ENCODE measurements at places on chromosomes 12 and 14. TPM values are rescaled to one million over a fixed set of nuclear protein-coding genes. Genes with fewer than 3 reads are reported as not detected.

ANG gene
- 2.3 TPM for total RNA-seq

CABP1 gene
- total RNA-seq: not detected

P2RX2 gene
- total RNA-seq: not detected

ADCY4 gene
- 7.8 TPM for total RNA-seq

NOS1 gene
- total RNA-seq: not detected

TAS2R42 gene
- not detected for total RNA-seq

FAM222A gene
- 4.6 TPM for total RNA-seq

DNA sequence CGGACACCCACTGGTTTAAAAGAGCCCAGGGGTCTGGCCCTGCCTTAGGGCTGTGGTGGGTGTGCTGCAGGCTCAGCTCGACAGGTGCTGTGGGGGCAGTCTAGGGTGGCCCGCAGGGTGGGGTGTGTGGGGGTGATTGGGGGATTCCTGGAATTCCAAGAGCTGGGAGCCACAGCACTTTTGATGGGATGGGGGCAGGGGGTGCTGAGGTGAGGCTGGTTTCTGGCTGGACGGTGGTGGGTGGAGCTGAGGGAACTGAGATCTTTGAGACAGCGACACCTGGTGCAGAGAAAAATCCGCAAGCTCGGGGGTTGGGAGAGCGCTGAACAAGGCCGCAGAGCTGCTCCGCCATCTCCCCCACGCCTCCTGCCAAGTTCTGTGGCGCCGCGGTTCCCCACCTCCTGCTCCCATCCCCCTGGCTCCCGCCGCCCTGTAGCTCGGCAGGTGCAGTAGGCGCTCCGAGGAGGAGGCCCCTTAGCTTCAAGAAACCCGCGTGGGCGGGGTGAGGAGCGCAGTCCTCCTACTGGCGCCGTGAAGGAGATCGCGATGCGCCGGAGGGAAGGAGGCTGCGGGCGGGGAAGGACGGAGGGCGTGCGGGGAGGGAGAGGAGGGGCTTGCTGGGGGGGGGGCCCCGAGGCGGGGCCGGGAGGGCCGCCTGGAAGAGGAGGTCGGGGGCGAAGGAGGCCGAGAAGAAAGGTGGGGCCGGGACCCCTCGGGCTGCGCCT is 1.3 kb upstream of the TEDC1 start:
- DNase-seq: peak; percentile 94

- peak; percentile 56 for DNase-seq
Measured at GRCh38 chr12:94872971-94873733, 130.3 kb downstream of the NDUFA12 start.

DNA sequence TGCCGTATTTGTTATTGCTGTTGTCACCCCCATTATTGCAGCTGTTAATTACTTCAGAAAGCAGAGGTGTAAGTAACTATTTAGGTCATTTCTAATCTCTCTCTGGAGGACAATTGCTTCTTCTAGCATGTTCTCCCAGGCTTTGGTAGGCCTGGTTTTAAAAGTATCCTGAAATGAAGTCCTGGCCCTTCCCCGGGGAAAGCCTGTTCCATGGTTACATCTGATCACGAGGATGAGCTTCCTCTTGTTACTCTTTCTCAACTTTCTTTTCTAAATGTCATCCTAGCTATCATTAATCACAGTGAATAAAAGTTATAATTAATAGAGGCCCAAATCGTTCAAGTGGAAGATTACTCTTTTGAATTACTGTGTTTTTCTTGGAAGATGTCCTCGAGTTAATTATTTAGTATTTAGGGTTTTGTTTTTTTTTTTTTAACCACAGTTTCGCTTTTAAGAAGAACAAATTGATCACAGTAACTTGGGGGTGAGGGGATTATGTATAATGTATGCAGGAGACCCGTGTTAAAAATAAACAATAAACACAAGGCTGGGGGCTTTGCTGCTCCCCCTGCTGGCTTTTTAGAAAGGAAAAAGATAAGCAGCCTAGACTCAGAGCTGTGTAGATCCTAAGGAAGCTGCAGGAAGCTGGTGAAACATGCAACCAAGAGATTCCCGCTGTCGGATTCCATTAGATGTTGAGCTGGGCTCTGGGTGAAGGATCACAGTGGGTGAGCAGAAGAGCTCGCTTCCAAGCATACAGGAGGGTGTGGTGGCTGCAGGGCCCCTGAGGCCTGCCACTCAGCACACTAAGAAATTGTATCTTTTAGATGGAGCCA is 420.1 kb downstream of the FUT8 start:
- DNase-seq: no peak

DNA sequence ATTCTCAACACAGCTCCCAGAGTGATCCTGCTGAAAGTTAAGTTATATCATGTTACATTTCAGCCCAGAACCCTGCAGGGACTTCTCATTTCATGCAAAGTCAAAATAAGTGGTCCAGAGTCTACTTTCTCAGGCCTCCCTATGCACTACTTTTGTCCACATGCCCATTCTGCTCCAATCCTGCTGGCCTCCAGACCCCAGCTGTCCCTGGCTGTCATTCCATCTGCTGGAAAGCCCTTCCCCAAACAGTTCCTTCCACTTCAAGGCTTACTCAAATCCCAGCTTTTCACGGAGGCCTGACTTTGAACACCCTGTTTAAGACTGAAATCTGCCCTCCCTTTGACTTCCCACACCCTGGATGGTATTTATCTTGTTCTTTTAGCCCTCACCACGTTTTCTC is 109.8 kb upstream of the DNM1L start:
- DNase-seq: no peak

DNA sequence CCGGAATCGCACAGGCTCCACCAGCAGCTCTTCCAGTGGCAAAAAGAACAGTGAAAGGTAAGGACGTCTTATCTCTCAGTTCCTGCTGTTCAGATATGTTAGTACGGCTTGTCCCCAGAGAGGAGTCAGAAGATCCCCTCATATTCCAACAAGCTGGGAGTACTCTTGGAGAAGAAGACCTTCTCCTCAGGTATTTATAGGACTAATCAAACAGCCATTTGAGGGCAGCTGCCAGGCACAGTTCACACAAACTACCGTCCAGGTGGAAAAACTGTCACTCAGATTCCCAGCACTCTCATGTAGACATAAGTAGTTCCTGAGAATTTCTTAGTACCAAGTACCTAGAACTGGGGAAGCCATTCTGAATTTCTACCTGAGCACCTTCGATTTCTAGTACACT is 85.3 kb downstream of the EML1 start:
- DNase-seq: no peak

DNA sequence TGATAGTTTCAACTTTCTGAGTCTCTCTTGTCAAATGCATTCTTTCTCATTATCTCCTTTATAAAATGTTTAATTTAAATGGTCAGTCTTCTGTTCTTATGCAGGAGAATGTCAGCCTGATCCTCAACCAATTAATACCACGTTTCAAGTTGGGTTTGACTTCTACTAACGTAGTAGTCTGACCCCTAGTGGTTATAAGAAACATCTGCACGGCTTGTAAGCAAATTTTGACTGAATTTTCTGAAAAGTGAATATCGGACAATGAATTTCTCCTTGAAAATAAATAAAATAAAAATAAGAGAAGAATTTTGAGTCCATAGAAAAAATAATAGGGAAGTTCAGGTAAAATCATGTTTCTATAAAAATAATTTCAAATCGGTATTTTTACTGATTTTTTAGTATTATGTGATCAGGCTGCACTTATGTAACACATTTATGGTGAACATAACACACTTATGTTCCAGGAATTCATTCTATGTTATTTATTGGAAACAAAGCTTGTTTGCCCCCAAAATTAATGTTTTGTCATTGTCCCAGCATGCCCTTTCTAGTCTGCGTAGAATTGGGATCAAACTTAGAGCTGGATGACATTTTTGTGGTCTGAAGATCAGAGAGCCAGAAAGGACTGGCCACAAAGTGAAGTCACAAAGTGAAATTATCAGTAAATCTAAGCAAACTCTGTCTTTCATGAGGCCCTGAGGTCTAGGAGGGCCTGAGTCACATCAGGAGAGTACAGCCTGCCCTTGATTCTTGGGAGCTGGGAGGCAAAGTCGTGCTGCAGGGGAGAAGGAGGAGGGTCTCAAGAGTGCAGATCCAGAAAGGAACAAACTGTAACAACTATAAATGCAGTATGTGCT is 101.2 kb upstream of the STXBP6 start:
- peak; percentile 35 for DNase-seq

- DNase-seq: no peak
Measured at GRCh38 chr12:95837240-95838038, 21.3 kb upstream of the SNRPF start.

DNA sequence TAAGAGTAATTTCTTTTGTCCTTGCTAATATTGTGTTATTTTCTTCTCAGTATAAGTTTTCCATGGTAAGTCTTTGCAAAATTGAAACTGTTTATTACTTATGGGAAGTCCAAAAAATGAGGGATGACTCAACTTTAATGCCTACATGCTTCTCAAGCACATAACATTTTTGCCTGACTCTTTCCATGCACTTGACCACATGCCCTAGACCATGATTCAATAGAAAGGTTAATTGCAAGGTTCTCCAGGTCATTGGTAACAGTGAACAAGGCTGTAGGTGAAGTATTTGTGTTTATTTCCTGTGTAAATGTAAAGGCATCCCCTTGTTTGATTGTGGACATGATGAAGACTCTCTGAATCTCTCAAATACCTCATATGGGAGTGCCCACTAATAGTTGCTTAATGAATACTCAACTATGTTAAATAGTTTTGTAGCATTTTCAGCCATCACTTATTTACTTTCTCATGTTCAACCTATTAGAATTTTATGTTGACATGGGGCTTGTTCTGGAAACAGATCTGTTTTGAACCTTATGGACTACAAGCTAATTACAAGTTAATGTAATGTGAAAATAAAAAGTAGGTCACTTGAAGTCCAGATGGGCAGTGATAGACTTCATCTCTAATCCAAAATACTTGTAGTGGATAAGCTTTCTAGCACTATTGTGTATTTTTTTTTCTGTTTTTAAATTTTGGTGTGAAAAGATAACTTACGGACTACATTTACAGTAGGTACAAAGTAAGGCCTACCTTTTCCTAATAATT is 131.7 kb downstream of the TMTC2 start:
- DNase-seq: no peak

DNA sequence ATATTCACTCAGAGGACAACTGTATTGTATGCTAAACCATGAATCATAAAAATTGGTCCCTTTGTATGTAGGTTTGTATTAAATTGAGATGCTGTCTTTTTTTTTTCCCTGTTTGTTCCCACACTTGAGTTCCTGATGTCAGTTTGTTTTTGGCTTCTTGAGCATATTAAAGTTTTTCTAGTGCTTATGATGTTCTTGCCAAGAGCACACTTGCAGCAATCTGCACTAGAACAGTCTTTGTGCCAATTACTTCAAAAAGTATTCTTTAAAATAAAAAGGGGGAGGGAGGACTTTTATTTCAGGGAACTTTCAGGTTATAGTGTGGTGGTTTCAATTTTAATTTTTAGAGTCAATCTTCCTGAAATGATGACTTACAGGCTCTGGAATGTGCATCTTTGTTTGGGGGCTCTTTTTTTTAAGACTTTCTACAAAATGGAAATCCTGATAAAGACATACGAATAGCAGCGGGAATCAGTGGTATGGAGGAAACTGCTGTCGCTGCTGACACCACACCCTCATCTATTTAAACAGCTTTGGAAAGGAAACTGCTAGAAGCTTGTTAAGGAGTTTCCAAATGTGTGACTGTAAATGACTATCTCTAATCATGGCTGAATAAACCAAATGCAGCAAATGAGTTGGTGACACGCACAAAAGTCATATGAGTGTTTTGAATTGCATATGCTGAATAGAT is 188.6 kb downstream of the EGLN3 start:
- no peak for DNase-seq

- DNase-seq: no peak
Measured at GRCh38 chr12:117101953-117102799, 3.0 kb upstream of the TESC start.

DNA sequence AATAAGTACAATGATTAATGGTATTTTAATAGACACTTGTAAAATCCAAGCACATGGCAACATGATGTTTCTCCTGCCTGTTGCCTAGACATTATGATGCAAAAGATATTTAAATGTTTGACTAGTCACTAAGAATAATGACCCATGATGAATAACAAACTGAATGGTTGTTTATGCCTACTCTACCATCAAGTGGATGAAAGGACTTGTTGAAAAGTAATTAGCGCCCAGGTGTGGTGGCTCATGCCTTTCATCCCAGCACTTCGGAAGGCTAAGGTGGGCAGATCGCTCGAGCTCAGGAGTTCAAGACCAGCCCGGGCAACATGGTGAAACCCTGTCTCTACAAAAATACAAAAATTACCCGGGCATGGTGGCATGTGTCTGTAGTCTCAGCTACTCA is 30.7 kb downstream of the KIF21A start:
- no peak for DNase-seq

- no peak for DNase-seq
Measured at GRCh38 chr12:581321-581720, 81.9 kb downstream of the NINJ2 start.
